ENCODE measurements at places on chromosomes 5 and 9.

- no peak for DNase-seq
These were observed 521.9 kb downstream of the BNC2 start for GRCh38 chr9:16348531-16348930.

DNA sequence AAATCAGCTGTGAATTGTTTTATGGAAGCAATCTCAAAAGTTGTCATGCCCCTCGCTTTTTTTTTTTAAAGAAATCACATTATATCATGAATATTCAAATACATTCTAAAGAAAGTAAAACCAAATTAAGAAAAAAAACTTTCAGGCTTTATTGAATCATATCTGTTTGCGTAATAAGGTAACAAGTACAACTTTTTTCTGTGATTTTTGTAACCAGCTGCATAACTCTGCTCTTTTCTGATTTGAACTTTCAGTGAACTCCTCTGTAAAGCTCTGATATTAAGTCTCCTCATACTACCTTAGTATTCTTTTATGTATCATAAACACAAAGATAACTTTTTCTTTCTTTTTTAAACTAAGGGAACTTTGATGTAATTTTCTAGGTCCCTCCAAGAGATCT, 65.3 kb downstream of the CWC27 start:
- no peak for DNase-seq

DNA sequence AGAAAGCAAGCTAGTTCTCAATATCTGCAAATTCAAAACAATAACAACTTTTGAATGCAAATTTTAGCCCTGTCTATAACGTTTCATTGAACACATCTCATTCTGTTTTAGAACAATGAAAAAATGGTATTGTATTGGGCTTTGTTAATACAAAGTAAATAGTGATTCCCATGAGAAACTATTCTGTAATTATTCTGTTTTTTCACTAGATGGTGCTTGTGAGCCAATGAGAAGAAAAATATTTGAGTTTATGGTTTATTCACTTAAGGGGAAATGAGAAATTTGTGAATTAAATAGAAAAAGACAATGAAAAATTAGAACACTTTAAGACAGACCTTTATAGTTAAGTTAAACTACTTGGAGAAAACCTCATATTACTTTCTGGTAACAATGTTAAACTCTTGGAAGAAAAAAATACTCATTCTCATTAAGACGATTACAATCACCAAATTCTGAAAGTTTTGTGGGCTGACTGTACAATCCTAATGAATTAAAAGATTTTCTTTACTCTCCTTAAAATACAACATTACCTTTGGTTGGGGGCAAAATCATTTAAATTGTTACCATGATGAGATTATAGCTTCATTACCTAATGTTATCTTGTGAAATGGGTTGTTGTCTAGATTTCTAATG, 127.0 kb downstream of the NNT start:
- DNase-seq = no peak

GRCh38 chr5:76641514-76642120, 18.4 kb upstream of the F2RL2 start:
- DNase-seq = peak; percentile 63

DNA sequence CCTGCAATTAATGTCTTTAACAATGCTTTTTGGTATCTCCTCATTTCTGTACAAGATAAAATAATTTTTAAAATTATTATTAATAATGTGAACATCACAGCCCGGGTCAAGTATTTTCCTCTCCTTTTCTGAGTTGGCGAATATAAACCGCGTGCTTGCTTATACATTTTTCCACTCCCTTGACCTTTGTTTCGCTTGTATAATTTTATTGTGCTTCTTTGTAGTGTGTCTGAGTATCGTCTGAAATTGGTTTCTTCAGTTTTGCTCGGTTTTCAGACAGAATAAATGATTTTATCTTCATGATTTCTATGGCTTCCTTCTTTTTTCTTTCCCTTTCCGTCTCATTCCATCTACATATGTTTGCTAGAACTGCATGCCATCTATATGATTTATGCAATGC, 448.5 kb downstream of the MAT2B start:
- no peak for DNase-seq
